ENCODE measurements at places on chromosomes 2 and 18. TPM values are rescaled to one million over a fixed set of nuclear protein-coding genes. Genes with fewer than 3 reads are reported as not detected.
A peak's percentile ranks its signal among the peaks of the same experiment; 100 is the strongest.

GRCh38 chr2:75462721-75463120 lies 98.0 kb downstream of the EVA1A start:
- no peak for DNase-seq
- no peaks in the 10 kb centered on the region for H3K36me3 ChIP-seq
- H3K27ac ChIP-seq: no peak overlapping the region
- H3K4me3 ChIP-seq: no peak overlapping the region
- no peaks in the 10 kb centered on the region for H3K4me1 ChIP-seq
- no peaks in the 10 kb centered on the region for H3K27me3 ChIP-seq

- no peaks in the 10 kb centered on the region for H3K36me3 ChIP-seq
- H3K4me1 ChIP-seq: no peaks in the 10 kb centered on the region
- no peak overlapping the region for H3K4me3 ChIP-seq
- H3K27me3 ChIP-seq: no peaks in the 10 kb centered on the region
These were observed 425.3 kb downstream of the NR4A2 start for GRCh38 chr2:155907211-155907610.

DNA sequence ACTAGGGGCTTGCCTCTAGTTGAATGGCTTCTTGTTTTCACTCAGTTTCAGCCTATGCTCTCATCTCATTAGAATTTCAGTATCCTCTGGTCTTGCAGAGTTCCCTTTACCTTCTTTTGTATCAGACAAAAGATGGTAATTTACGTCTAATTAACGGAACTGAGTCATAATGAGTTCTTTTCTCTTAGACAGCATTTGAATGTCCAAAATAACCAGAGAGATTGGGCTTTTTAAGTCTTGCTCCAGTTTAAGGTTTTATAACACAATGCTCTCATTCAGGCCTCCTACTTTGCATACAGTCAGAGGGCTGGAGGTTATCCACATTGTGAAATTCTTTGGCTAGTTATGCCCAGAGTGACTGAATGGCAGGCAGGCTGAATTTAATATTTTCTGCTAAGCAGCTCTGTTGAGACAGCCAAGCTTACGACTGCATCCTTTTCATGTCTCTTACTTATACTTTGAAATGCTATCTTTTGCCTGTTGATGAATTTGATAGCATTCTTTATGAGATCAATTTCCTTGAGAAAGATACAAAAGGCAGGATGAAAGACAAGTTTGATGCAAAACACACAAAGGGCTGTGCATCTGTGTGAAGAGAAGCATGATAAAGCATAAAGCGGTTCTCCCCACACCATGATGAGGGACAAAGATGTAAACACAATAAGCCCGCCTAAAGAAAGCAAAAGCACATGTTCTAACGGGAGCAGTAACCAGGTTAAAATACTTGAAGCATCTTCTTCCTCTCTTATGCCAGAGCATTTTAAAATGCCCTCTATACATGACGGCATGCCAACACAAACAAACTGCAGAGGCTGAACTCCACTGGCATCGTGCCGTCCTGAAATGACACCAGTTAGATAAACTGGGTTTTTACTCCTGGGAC lies 90.0 kb downstream of the CDH2 start:
- peak overlapping the region; percentile 48 for H3K27ac ChIP-seq
- DNase-seq: peak; percentile 17
- no peak overlapping the region for H3K4me3 ChIP-seq
- H3K4me1 ChIP-seq: peaks cover 28% of the 10 kb centered on the region
- H3K36me3 ChIP-seq: no peaks in the 10 kb centered on the region

DNA sequence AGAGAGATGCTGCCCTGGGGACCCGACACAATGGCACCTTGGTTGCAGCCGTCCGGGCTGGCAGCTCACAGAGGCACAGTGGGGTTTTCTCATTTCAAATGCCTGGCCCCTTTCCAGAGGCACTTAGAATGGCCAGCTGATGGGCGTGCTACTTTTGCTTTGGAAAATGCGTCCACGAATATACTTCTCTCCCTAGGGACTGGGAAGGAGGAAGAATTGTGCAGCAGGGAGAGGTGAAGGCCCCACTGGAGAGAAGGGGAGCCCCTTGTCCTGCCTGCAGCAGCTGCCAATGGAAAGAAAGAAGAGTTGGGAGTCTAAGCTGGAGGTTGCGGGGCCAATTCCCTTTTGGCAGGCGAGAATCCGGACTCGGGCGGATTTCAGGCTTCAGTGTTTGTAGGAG lies 1.1 kb upstream of the MAL start:
- H3K27ac ChIP-seq: no peak overlapping the region
- DNase-seq: no peak
- H3K4me3 ChIP-seq: no peak overlapping the region
- H3K36me3 ChIP-seq: no peaks in the 10 kb centered on the region
- H3K27me3 ChIP-seq: no peaks in the 10 kb centered on the region
- H3K4me1 ChIP-seq: peaks cover 18% of the 10 kb centered on the region

Gene SP140
- total RNA-seq: 0.33 TPM
